ENCODE measurements at places on chromosomes 4 and X.

GRCh38 chrX:20639115-20639514, 372.4 kb upstream of the RPS6KA3 start:
- DNase-seq, result no peak

DNA sequence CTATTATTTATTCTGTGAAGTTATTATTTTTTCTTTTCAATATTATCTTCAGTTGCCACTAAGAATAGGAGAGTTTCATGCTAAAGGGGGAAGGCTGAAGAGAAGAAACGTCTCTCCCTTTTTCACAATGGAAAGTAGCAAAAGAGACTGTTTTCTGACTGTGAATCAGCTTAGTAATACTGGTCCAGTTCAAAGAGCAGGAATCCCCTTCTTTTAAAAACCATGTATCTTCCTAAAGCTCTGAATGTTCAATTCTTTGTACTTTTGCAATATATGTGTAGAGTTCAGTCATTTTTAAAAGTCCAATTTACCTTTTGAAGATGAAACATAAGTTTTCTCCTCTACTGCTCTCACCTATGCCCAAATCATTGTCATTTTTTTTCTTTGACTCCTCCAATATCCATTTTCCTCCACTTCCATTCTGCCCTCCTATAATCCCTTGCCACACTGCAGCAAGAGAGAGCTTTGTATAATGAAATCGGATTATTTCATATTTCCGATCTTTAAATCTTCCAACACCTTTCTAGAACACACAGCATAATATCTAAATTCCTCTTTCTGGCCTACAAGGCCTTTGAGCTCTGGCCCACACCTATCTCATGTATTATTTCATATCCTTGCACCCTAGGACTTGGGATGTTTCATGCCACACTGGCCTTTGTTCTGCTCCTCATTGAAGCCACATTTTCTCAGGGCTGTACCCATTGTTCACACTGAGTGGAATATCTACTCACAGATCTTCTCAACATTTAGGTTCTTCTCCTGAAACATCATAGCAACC, 195.3 kb downstream of the CAMK2D start:
- DNase-seq, result no peak

DNA sequence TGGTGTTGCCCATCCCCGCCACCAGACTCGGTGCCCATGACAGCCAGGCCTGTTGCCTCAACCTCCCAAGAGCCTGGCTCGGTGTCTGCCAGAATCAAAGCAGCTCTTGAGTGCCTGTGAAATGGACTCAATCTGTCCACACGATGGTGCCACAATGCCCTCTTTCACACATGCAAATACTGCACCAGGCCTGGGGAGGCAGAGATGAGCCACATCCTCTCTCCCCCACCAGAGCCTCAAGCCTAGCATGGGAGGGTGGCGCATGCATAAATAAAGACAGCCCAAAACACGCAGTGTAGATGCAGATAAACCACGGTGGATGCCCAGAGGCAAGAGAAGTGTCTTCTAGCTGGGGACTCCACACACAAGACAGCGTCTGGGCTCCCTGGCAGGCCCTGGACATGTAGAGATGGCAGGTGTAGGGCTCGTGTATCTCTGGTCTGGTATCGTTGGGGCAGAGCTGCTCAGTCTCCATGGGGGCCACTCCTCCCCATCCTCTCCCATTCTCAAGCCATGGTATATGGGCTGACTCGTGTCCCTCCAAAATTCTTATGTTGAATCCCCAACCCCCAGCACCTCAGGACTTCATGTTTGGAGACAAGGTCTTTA, 65.6 kb downstream of the JAKMIP1 start:
- DNase-seq, result no peak

- DNase-seq, result no peak
These were observed 49.8 kb upstream of the HMX1 start for GRCh38 chr4:8921465-8921864.

- DNase-seq, result peak; percentile 78
These were observed at the start of gene NKX6-1 for GRCh38 chr4:84498935-84499623. Gene NKX6-1 (minus strand): TSS chr4:84499292. CDS start chr4:84498228, 1,064 bp downstream.

GRCh38 chr4:172946503-172946902, 222.1 kb upstream of the GALNT7 start:
- no peak for DNase-seq

GRCh38 chrX:30830326-30830943, 58.6 kb downstream of the TAB3 start:
- no peak for DNase-seq

DNA sequence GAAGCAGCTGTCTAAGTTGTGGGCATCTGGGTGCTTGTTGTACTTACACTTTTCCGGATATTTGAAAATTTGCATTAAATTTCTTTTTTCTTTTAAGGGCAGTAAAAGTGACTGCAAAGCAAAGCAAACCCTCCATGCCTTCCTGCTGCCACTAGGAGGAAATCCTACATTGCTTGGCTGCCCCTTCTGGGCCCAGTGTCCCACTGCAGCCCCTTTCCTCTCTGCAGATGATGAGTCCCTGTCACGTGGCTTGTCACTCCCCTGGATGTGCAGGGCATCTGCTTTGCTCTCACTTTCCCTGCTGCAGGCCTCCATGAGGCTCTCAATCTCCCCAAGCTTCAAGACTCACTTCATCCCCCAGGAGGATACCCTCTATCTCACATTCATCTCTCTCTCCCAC, 12.7 kb downstream of the TSR2 start:
- peak; percentile 36 for DNase-seq

- DNase-seq, result peak; percentile 37
These were observed 154.2 kb upstream of the TBL1X start for GRCh38 chrX:9310616-9311015.

DNA sequence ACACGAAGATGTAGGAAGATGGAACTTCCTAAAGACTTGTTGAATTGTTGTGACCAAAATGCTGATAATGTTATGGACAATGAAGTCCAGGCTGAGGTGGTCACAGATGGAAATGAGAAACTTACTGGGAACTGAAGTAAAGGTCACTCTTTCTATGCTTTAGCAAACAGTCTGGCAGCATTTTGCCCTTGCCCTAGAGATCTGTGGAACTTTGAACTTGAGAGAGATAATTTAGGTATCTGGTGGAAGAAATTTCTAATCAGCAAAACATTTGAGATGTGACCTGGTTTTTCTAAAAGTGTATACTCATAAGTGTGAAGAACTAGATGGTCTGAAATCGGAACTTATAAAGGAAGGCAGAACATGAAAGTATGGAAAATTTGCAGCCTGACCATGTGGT, 1785.9 kb downstream of the PCDH7 start:
- no peak for DNase-seq

- DNase-seq, result no peak
These were observed 696 bp upstream of the CA5B start for GRCh38 chrX:15737190-15737958.

- no peak for DNase-seq
These were observed 276.6 kb downstream of the ANK2 start for GRCh38 chr4:113325876-113326615.

GRCh38 chr4:69546134-69546765, 50.5 kb upstream of the UGT2B4 start:
- peak; percentile 10 for DNase-seq

GRCh38 chr4:181967401-181967800, 275.8 kb upstream of the TENM3 start:
- no peak for DNase-seq

- no peak for DNase-seq
These were observed 125.2 kb downstream of the BMP15 start for GRCh38 chrX:51035746-51036145.

- no peak for DNase-seq
These were observed 58.7 kb downstream of the METTL14 start for GRCh38 chr4:118743867-118744266.

GRCh38 chr4:122858705-122859104, 32.1 kb downstream of the FGF2 start:
- DNase-seq, result no peak

DNA sequence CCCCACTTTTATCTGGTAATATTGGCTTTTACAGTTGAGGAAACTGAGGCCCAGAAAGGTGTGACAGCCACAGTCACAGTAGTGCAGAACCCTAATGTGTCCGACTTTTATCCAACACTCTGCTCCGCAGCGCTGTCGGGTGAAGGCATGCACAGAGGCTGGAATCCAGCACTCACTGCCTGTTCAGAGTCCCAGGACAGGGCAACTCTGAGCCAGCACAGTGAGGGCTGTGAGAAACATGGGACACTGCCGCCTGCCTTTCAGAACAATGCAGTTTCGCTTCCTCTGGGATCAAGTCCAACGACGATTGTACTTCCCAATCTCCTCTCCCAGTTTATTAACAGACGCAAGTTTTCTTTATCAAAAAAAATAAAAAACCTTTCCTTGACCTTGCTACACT, 41.9 kb upstream of the PDGFRA start:
- no peak for DNase-seq

GRCh38 chr4:150079081-150079581, 886 bp downstream of the DCLK2 start:
- peak; percentile 52 for DNase-seq

DNA sequence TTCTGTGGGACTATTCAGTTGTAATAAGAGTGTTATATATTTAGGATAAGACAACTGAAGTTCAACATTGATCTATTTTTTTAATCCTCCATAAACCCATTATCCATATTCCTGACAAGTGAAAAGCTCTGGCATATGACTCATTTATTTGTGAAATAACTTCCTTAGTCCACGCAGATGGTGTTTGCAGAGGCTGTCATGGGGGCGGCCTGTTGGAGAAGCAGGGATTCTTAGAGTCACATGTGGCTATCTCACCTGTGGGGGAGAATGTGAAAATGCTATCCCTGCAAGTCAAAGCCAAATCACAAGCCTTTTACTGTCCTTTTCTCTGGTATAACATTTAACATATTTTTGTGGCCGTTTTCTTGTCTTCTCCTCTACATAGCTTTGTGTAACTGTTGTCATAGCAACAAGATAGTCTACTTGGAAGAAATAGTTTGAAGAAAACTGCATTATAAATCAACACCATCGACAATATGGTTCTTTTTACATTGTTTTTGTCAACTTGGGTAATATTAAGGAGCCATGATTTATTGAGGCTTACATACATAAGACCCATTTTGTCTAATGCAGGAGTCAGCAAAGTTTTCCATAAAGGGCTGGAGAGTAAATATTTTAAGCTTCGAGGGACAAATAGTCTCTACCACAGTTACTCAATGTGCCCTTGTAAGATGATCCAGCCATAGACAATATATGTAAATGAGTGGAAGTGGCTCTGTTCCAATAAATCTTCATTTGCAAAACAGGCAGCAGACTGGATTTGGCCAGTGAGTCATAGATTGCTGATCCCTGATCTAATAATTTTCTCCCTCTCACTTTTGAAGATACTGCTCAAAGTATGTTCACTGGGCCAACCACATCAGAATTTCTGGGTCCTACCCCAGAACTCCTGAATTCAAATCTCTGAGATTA, 395.0 kb downstream of the DTHD1 start:
- DNase-seq, result no peak

DNA sequence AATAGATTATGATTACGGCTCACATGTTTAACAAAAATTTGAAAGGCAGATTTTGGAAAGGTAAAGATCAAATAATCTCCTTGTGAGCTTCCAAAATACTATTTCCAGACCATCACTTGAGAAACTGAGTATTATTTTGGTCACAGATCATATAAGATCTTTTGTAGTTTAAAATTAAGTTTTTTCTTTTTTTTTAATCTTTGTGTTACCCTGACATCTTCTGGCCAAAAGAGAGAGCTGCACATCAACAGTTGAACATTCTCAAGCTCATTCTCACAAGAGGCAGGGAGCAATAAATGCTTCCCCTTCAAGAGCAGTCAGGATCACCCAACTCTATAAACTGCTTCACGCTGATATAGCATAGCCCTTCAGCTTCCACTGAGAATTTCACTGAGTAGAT, 15.9 kb downstream of the TMEM192 start:
- DNase-seq, result peak; percentile 27

DNA sequence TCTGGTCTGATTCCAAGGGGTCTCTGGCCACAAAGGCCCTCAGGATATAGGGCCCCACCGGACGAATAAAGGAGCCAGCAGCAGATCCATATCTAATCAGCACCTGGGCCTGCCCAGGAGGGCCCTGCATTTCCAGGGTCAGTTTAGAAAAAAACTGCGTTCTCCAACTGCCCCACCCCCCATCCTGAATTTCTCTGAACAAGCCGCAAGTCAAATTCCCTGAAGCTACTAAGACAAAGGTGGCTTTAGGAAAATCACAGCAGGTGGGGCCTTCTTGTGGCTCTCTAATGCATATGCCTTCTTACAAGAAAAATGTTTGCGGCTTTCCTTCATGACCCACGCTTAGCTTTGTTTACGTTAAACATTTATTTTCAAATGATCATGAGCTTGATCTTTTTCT, 76.6 kb downstream of the MBNL3 start:
- DNase-seq, result no peak

DNA sequence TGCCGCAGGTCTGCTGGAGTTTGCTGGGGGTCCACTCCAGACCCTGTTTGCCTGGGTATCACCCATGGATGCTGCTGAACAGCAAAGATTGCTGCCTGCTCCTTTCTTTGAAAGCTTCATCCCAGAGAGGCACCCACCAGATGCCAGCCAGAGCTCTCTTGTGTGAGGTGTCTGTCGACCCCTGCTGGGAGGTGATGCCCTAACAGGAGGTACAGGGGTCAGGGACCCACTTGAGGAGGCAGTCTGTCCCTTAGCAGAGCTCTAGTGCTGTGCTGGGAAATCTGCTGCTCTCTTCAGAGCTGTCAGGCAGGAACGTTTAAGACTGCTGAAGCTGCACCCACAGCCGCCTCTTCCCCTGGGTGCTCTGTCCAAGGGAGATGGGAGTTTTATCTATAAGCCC, 162.7 kb downstream of the NAF1 start:
- no peak for DNase-seq

- DNase-seq, result peak; percentile 26
These were observed 9.9 kb downstream of the NSG1 start for GRCh38 chr4:4396628-4397440.

GRCh38 chr4:72205831-72206230, 174.0 kb downstream of the NPFFR2 start:
- DNase-seq, result no peak

- DNase-seq, result no peak
These were observed 136.7 kb downstream of the ADAMTS3 start for GRCh38 chr4:72432282-72432681.

GRCh38 chrX:30215357-30215843, at the start of gene MAGEB2:
Gene MAGEB2 (plus strand): TSS chrX:30215563. CDS start chrX:30218581, 3,018 bp downstream.
- no peak for DNase-seq

DNA sequence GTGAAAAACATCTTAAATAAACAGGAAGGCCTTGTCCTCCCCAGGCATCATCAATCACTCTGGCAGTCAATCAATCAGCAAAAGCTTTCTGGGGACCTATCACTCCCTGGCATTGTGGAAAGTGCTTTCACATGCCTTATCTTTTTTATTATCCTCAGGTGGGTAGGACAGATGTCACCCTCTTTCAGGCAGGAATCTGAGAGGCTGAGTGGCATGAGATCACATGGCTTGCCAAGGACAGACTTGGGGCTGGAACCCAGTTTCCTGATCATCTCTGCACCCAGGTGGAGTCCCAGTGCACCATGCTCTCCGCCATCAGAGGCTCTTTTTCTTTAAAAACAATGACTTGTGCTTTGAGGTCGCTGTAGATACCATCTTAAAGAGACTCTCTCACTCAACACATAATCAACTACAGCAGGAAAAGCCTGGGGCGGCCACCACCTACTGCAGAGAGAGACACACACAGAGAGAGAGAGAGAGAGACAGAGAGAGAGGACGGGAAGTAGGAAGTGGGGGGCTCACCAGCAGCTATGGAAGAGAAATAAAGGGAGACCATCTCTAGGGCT, 282.7 kb downstream of the PTTG2 start:
- no peak for DNase-seq

GRCh38 chrX:6852869-6853268, 294.6 kb upstream of the STS start:
- no peak for DNase-seq
